HT-29 (cell line): ENCODE measurements at places on chromosomes 16 and 17. TPM values are rescaled to one million over a fixed set of nuclear protein-coding genes. Genes with fewer than 3 reads are reported as not detected.

IGF2BP1 gene
- total RNA-seq = not detected in 2 replicates

SUPT6H gene
- total RNA-seq = 48.1 and 57.9 TPM in 2 replicates

CCL1 gene
- not detected in 2 replicates for total RNA-seq

C16orf92 gene
- not detected in 2 replicates for total RNA-seq

CSH2 gene
- total RNA-seq = not detected in 2 replicates

DUS2 gene
- total RNA-seq = 18.7 and 19.0 TPM in 2 replicates

AGRP gene
- total RNA-seq = not detected in 2 replicates

KIF2B gene
- not detected in 2 replicates for total RNA-seq

TMEM235 gene
- not detected in 2 replicates for total RNA-seq

SLC13A2 gene
- not detected in 2 replicates for total RNA-seq

GJC1 gene
- not detected in 2 replicates for total RNA-seq

SMIM22 gene
- 282 and 291 TPM in 2 replicates for total RNA-seq

GCGR gene
- 0.71 and 2.2 TPM in 2 replicates for total RNA-seq

CFAP97D1 gene
- total RNA-seq = 0.05 and 0.26 TPM in 2 replicates

C16orf89 gene
- total RNA-seq = not detected in 2 replicates

CDH3 gene
- 2.9 and 4.2 TPM in 2 replicates for total RNA-seq

KPNA2 gene
- total RNA-seq = 148 and 150 TPM in 2 replicates

GGT6 gene
- 4.8 and 7.0 TPM in 2 replicates for total RNA-seq

CCDC154 gene
- total RNA-seq = not detected in 2 replicates

BMERB1 gene
- 0.61 and 1.1 TPM in 2 replicates for total RNA-seq

KCNH4 gene
- not detected in 2 replicates for total RNA-seq

NDE1 gene
- 35.5 and 41.2 TPM in 2 replicates for total RNA-seq

EPN3 gene
- 25.6 and 25.8 TPM in 2 replicates for total RNA-seq

WNK4 gene
- total RNA-seq = 7.8 and 8.6 TPM in 2 replicates

PPP1R1B gene
- 14.8 and 16.0 TPM in 2 replicates for total RNA-seq

HID1 gene
- total RNA-seq = 27.5 and 36.2 TPM in 2 replicates

TSPOAP1 gene
- total RNA-seq = 0.86 and 2.4 TPM in 2 replicates

PPL gene
- total RNA-seq = 56.5 and 58.1 TPM in 2 replicates

MSLN gene
- total RNA-seq = 3.9 and 8.3 TPM in 2 replicates

SNN gene
- 13.3 and 13.4 TPM in 2 replicates for total RNA-seq

C16orf96 gene
- not detected in 2 replicates for total RNA-seq

FLOT2 gene
- total RNA-seq = 49.7 and 55.6 TPM in 2 replicates

OTOA gene
- total RNA-seq = 0.05 and 0.08 TPM in 2 replicates

PHOSPHO1 gene
- not detected in 2 replicates for total RNA-seq

CPPED1 gene
- not detected in 2 replicates for total RNA-seq

G6PC1 gene
- not detected in 2 replicates for total RNA-seq

ALOX12B gene
- 0.97 TPM in 1 of 2 replicates, not detected in the other for total RNA-seq

POLR2A gene
- total RNA-seq = 26.0 and 58.6 TPM in 2 replicates

KRT13 gene
- 35.5 and 45.8 TPM in 2 replicates for total RNA-seq

SEPTIN1 gene
- 0.16 TPM in 1 of 2 replicates, not detected in the other for total RNA-seq

SLC46A1 gene
- 5.0 and 5.1 TPM in 2 replicates for total RNA-seq

METTL26 gene
- 278 and 290 TPM in 2 replicates for total RNA-seq

CDH1 gene
- total RNA-seq = 219 and 251 TPM in 2 replicates

GPR139 gene
- not detected in 2 replicates for total RNA-seq

KCNG4 gene
- not detected in 2 replicates for total RNA-seq

SLC6A4 gene
- not detected in 2 replicates for total RNA-seq

IKZF3 gene
- total RNA-seq = 0.26 and 0.56 TPM in 2 replicates

TP53TG3B gene
- not detected in 2 replicates for total RNA-seq

GLYR1 gene
- 46.2 and 54.7 TPM in 2 replicates for total RNA-seq

CD300A gene
- not detected in 2 replicates for total RNA-seq

ST6GALNAC1 gene
- 5.3 and 9.6 TPM in 2 replicates for total RNA-seq
